ENCODE measurements at places on chromosomes 7 and 10. TPM values are rescaled to one million over a fixed set of nuclear protein-coding genes. Genes with fewer than 3 reads are reported as not detected.

EBF3 gene
- total RNA-seq: 2.6 TPM

FAM25A gene
- total RNA-seq: 430 TPM

CAV1 gene
- 142 TPM for total RNA-seq

- DNase-seq: no peak
Observed at GRCh38 chr10:82234173-82234572, 359.2 kb downstream of the NRG3 start.

GRCh38 chr7:93914581-93915066 is 6.9 kb upstream of the GNG11 start:
- no peak for DNase-seq

- no peak for DNase-seq
Observed at GRCh38 chr7:132544999-132545398, 31.3 kb downstream of the PLXNA4 start.
